ENCODE measurements at places on chromosomes 1 and 21. TPM values are rescaled to one million over a fixed set of nuclear protein-coding genes. Genes with fewer than 3 reads are reported as not detected.

Gene TMEM222
- 48.8 TPM for total RNA-seq

Gene NECTIN4
- total RNA-seq: not detected

Gene BARHL2
- not detected for total RNA-seq

Gene FNDC10
- 10.8 TPM for total RNA-seq

Gene CYP4X1
- total RNA-seq: 16.0 TPM

Gene RO60
- 60.7 TPM for total RNA-seq

Gene HES2
- total RNA-seq: 0.49 TPM

Gene LIPI
- not detected for total RNA-seq

Gene WDR64
- total RNA-seq: not detected

Gene NBPF6
- not detected for total RNA-seq

Gene COL11A1
- total RNA-seq: 0.18 TPM

Gene TSPAN1
- 0.49 TPM for total RNA-seq

Gene SLC30A1
- total RNA-seq: 13.4 TPM

Gene ZNF695
- 1.9 TPM for total RNA-seq

Gene BCAR3
- 44.8 TPM for total RNA-seq

Gene STMN1
- total RNA-seq: 19.1 TPM

Gene KRTAP12-2
- not detected for total RNA-seq
